Fibroblast of mammary gland (primary cell): ENCODE measurements at places on chromosomes 3 and 15.
A peak's percentile ranks its signal among the peaks of the same experiment; 100 is the strongest.

- no peak for DNase-seq
Measured at GRCh38 chr3:14210290-14210688, 31.7 kb downstream of the LSM3 start.

GRCh38 chr3:144097163-144097562 lies 125.5 kb downstream of the DIPK2A start:
- no peak for DNase-seq

DNA sequence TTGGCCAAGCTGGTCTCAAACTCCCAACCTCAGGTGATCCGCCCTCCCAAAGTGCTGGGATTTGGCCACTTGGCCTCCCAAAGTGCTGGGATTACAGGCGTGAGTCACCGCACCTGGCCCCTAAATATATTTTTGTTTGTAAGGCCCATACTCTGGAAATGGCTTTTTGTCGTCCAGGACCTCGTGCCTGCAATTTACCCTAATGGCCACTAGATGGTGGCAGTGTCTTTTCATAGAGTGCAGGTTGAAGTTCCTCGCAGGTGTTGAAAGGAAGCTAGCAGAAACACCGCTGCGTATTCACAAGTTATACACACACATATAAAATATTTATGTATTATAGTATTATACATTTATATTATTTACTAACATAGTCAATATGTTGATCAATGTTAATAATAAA lies 97.2 kb downstream of the LRTM1 start:
- DNase-seq: peak; percentile 40

GRCh38 chr3:137116619-137117018 lies 158.8 kb downstream of the IL20RB start:
- DNase-seq: peak; percentile 21

GRCh38 chr3:192597506-192597905 lies 129.8 kb downstream of the FGF12 start:
- no peak for DNase-seq
